ENCODE measurements at places on chromosomes 3 and 15.

- peak; percentile 8 for DNase-seq
Observed at GRCh38 chr15:58771621-58772250, 634 bp downstream of the MINDY2 start.

- no peak for DNase-seq
Observed at GRCh38 chr15:74124759-74125158, 5.6 kb upstream of the ISLR2 start.

- DNase-seq, result peak; percentile 87
Observed at GRCh38 chr3:24237971-24238706, 256.5 kb downstream of the THRB start.

DNA sequence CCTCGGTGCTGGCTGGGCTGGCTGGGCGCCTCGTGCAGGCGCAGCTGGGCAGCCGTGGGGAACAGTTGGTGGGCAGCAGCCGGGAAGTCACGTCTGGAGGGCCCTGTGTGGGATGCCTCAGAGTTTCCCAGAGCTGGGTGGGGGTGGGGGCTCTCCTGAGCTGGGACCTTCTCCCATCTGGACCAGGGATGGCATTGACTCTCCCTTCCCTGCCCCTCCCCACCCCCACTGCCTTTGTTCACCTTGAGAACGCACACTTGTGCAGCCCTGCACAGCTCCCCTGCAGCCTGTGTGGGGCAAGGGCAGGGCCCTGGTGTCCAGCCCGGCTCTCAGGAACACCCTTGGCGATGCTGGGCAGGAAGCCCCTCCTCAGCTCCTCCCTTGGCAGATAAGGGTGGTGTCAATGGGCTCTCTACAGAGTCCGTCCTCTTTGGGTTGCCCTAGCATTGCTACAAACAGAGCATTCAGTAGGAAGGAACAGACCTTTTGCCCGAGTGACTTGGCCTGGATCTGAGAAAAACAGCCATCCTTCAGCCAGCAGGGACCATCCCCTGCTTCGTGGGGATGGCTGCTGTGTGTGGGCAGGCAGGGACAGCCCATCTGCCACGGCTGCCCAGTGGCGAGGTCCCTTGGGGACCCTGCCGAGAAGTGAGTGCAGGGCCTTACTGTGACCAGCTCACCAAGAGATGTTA lies 25.5 kb upstream of the KLF13 start:
- DNase-seq, result no peak

- DNase-seq, result peak; percentile 19
Observed at GRCh38 chr3:54714035-54714434, 213.8 kb downstream of the LRTM1 start.

DNA sequence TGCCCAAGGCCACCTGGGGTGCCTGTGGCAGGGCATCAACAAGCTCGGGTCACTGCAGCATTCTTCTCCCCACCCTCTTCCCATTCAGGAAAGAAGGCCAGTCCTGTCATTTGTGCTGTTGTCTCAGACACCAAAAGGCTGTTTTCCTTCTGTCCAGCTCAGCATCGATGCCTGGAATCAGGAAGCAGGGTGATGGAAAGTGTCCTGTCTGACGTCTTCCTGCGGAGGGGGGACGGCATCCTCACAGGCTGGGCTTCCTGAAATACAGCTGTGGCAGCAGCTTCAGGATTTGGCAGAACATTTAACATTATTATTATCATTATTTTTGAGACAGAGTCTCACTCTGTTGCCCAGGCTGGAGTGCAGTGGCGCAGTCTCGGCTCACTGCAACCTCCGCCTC lies 33.0 kb upstream of the ANKDD1A start:
- no peak for DNase-seq

GRCh38 chr15:29099131-29099880 lies 170.3 kb downstream of the NSMCE3 start:
- no peak for DNase-seq

DNA sequence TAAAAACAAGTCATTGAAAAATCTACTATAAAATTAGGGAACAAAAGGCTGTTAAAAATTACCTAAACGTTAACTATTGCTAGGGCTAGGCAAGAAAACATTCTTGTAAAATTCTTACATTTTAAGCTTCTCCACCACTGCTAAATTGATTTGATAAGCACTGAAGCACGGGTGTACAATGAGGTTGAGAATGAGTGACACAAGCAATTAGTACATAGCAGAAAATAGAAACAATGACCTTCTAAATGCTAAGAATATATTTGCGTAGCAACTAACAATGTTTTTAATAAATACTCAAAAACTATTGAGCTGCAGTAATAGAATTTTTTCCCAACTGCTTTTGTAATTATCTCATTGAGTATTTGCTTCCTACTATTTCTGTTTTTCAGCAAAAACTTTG lies 4.7 kb downstream of the SGO1 start:
- DNase-seq, result no peak

- no peak for DNase-seq
Observed at GRCh38 chr3:8338424-8338823, 163.2 kb upstream of the LMCD1 start.

GRCh38 chr15:73750438-73750837 lies 2.7 kb downstream of the INSYN1 start:
- no peak for DNase-seq

DNA sequence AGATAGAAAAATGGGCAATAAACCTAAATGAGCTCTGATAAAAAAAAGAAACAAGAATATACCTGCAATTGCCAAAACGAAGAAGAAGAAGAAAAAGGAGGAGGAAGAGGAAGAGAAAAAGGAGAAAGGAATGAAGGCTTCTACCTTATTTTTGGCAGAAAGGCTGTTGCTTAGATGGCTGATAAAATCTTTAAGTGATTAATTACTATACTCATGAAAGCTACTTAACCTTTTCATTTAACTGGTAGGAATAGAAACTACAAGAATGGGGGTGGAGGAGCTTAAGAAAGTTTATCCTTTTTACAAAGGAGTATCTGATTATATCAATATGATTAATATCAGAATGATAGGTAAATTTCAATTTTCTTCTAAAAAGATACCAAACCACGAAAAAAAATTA lies 75.2 kb downstream of the CLASP2 start:
- DNase-seq, result no peak

DNA sequence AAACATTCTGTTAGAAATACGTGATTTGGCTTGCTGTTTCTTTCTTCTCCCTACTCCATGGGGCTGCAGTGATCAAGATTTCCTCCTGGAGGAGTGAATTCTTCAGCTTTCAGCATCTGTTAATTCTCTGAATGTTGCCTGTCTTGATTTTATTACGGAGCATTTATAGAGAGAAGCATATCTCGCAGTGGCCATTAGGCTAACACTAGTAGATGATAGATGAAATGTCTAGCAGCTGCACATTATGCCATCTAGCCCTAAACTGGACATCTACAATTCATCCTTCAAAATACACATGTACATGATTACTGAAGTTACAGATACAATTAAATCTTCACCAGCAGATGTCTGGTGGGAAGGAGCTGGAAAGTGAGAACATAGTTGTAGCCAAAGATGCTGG lies 769.8 kb upstream of the NECTIN3 start:
- DNase-seq, result no peak

- no peak for DNase-seq
Observed at GRCh38 chr15:76038512-76038911, 21.3 kb upstream of the TMEM266 start.

GRCh38 chr3:114331007-114331406 lies 37.2 kb downstream of the TIGIT start:
- no peak for DNase-seq

All from SK-MEL-5 (cell line).